ENCODE measurements at places on chromosomes 12 and 14.
A peak's percentile ranks its signal among the peaks of the same experiment; 100 is the strongest.

GRCh38 chr12:1978078-1978862, 26.0 kb downstream of the DCP1B start:
- no peak for DNase-seq

DNA sequence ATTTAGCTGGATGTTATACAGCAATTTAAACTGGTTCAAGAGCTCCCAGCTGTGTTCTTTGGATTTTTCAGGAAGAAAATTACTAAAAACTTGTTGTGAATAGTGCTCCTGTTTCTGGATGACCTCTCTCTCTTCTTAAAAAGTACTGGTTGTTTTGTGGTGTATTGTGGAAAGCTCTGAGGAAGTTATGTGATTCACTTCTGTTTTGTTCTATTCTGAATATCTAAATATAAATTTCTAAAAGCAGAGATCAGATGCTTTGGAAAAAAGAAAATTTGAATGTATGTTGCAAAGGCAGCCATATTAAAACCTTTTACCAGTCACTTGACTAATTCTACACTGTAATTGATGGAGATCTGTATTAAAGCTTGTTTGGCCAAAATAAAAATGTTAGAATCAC, 3.4 kb upstream of the C3AR1 start:
- DNase-seq = no peak

- DNase-seq = no peak
Measured at GRCh38 chr14:68814539-68815297, 21.9 kb upstream of the ZFP36L1 start.

DNA sequence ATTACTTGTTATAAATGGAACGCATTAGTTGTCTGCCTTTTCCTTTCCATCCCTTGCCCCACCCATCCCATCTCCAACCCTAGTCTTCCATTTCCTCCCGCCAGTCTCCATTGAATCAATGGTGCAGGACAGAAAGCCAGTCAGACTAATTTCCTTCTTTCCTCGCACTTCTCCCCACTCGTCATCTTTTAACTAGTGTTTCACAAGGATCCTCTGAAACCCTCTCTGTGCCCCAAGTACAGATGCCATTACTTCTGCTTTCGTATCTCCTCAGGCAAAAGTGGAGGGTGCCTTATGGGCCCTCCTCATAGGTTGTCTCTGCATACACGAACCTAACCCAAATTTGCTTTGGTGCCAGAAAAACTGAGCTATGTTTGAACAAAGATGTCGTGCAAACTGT, 4.2 kb downstream of the DAZAP2 start:
- peak; percentile 32 for DNase-seq
